ENCODE measurements at places on chromosomes 6 and 20. TPM values are rescaled to one million over a fixed set of nuclear protein-coding genes. Genes with fewer than 3 reads are reported as not detected.

DNA sequence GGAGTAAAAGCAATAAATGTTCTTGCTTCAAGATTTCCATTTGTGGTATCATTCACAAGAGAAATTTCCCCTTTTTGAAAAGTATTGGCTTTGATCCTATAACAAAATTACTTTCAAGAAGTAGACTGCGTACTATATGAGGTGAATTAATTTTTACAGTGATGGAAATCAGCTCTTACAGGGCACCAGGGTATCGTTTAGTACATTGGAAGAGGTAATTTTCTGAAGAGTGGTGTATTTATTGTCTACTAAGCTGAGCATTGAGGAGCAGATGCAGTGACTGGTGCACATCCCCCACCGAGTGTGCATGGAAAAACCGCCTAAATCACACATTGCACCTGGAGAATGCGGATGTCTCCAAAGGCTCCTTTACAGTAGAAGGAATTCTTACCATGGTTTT, 209.5 kb downstream of the SAMD5 start:
- H3K27ac ChIP-seq = no peak overlapping the region
- peaks cover 5% of the 10 kb centered on the region for H3K36me3 ChIP-seq
- no peak for DNase-seq
- H3K4me1 ChIP-seq = no peaks in the 10 kb centered on the region
- H3K27me3 ChIP-seq = no peaks in the 10 kb centered on the region
- no peak overlapping the region for H3K4me3 ChIP-seq

DNA sequence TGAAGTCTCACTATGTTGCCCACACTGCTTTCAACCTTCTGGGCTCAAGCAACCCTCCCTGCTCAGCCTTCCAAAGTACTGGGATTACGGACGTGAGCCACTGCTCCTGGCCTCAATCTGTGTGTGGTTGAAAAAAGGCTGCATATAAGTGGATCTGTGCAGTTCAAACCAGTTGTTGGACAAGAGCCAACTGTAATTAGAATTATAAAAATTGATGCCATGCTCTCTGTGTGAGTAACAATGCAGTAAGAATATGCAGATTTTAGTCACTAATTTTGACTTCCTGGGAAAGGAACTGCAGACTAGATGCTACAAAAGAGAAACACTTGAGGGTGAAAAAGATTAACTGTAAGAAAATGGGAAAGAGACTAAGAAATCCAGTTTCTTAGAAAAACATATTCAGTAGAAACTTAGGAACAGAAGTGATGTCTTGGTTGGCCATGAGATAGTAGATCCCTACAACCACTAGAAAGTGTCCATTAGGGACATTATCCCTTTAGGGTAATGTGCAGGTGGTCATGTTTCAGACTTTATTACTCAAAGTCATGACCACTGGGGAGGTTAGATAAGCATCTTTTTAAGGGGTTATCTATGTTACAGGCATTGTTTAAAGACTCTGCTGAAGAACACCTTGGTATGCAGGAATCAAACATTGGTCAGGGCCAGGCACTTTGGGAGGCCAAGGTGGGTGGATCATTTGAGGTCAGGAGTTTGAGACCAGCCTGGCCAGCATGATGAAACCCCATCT, 26.3 kb downstream of the ITCH start:
- H3K36me3 ChIP-seq = peaks cover 5% of the 10 kb centered on the region
- H3K4me3 ChIP-seq = no peak overlapping the region
- peaks cover 5% of the 10 kb centered on the region for H3K4me1 ChIP-seq
- no peak overlapping the region for H3K27ac ChIP-seq

Gene ADGRG6
- total RNA-seq = 8.8 TPM

DNA sequence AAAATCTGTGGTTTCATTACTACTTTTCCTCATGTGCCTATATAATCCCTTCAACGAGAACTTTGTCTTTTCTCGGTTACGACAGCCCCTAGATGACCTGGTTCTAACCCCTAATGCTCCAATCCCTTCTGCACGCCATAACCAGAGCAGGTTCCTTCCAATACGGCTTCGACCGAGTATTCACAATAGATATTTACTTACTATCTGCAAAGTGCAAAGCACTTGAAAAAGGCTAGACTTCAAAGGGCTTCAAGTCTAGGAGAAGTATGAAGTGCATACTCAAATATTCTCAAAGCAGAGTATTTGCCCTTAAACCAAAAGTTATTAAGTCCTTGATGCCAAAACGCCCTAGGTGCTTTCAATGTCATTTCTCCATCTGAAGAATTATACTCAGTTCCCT, 63.4 kb upstream of the NHSL1 start:
- H3K27ac ChIP-seq = no peak overlapping the region
- H3K4me3 ChIP-seq = no peak overlapping the region
- no peak for DNase-seq
- H3K27me3 ChIP-seq = no peaks in the 10 kb centered on the region

Gene CHMP4B
- 117 TPM for total RNA-seq

DNA sequence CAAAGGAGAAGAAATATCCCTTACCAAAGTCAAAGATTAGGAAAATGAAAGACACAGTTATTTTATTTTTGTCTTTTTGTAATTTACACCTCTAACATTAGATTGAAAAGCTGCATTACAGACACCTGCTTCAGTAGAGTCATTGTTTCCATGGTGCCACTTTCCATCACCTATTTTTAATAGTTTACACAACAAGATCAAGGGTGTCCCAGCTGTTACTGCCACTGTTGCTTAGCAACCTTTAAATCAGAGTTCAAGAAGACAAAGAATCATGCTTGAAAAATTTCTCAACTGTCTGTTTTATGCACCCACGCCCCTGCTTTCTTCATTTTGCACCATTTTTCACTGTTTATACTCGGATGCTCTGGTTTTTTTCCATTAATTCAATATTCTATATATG, 668.2 kb upstream of the GJE1 start:
- no peaks in the 10 kb centered on the region for H3K36me3 ChIP-seq
- H3K4me3 ChIP-seq = no peak overlapping the region
- H3K27me3 ChIP-seq = no peaks in the 10 kb centered on the region
- no peak overlapping the region for H3K27ac ChIP-seq
- peaks cover 3% of the 10 kb centered on the region for H3K4me1 ChIP-seq
- DNase-seq = no peak

Gene LGSN
- not detected for total RNA-seq

Gene FABP7
- 3.6 TPM for total RNA-seq

DNA sequence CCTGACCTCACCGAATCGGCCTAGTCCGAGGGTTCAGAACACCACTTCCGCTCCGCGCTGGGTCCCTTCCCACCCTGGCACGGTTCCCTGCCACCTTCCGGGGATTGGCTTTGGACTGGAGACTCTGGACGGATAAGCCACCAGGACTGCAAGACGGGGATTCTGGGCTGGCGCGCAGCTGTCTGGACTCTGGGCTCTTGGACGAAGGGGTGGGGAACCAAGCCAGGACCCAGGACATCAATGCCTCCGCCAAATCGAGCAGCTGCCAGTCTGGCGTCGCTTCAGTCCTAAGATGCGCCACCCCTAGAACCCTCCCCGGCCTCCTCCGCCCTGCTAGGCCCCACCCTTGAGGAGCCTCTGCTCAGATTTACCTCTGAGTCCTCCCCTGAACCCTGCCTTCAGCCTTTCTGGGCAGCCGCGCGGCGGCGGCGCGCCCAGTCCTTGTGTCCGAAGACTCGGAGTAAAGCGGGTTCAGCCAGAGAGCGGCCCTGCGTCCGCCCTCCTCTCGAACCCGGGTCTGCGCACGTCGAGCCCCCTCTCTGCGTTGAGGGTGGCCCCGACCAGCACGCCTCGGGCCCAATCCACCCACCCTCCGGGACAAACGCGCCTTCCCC, 1.2 kb downstream of the KCNK17 start:
- peaks cover 18% of the 10 kb centered on the region for H3K27me3 ChIP-seq
- H3K4me3 ChIP-seq = peak overlapping the region; percentile 90
- H3K27ac ChIP-seq = no peak overlapping the region
- peaks cover 35% of the 10 kb centered on the region for H3K4me1 ChIP-seq

- H3K4me1 ChIP-seq = no peaks in the 10 kb centered on the region
- H3K36me3 ChIP-seq = no peaks in the 10 kb centered on the region
- no peak for DNase-seq
- no peaks in the 10 kb centered on the region for H3K27me3 ChIP-seq
- H3K4me3 ChIP-seq = no peak overlapping the region
Measured at GRCh38 chr6:15586503-15586902, 76.3 kb downstream of the DTNBP1 start.

DNA sequence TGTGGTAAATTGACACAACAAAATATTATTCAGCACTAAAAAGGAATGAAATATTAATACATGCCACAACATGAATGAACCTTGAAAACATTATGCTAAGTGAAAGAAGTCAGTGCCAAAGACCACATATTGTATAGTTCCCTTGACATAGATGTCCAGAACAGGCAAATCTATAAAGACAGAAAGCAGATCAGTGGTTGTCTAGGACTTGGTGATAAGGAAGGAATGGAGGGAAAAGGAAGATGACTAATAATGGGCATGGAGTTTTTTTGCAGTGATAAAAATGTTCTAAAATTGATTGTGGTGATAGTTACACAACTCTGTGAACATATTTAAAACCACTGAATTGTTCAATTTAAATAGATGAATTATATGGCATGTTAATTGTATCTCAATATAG, 32.5 kb downstream of the TBX18 start:
- peaks cover 3% of the 10 kb centered on the region for H3K36me3 ChIP-seq
- H3K4me1 ChIP-seq = no peaks in the 10 kb centered on the region
- no peak overlapping the region for H3K27ac ChIP-seq
- H3K4me3 ChIP-seq = no peak overlapping the region
- no peaks in the 10 kb centered on the region for H3K27me3 ChIP-seq

Gene WFDC10B
- not detected for total RNA-seq

Gene REV3L
- 19.7 TPM for total RNA-seq

Gene CD24
- total RNA-seq = 796 TPM

- DNase-seq = no peak
- peaks cover 8% of the 10 kb centered on the region for H3K27me3 ChIP-seq
- H3K27ac ChIP-seq = no peak overlapping the region
- H3K4me1 ChIP-seq = no peaks in the 10 kb centered on the region
- no peak overlapping the region for H3K4me3 ChIP-seq
Measured at GRCh38 chr20:57404006-57404405, 12.8 kb downstream of the RBM38 start.

GRCh38 chr20:38604873-38605303, 3.3 kb downstream of the ARHGAP40 start:
- H3K4me1 ChIP-seq = peaks cover 29% of the 10 kb centered on the region
- H3K27ac ChIP-seq = no peak overlapping the region
- peaks cover 11% of the 10 kb centered on the region for H3K36me3 ChIP-seq
- H3K4me3 ChIP-seq = no peak overlapping the region
- H3K27me3 ChIP-seq = peaks cover 11% of the 10 kb centered on the region

DNA sequence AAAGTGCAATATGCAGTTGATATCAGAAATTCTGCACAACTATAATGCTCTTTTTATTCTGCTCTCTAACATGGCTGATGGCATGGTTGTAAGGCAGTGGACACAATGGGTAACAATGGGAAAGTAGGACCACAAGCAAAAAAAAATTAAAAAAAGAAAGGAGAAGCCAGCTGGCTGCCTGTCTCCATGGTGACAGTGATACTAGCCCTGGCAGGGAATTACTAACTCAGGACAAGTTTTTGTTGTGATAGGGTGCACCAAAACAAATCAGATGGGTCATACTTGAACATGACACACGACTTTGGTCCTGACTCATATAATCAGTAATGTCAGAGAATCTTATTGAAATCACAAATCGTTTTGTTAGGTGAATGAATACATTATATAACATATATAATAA, 169.4 kb downstream of the TRDN start:
- no peak overlapping the region for H3K27ac ChIP-seq
- no peak for DNase-seq
- H3K4me1 ChIP-seq = peaks cover 12% of the 10 kb centered on the region
- H3K36me3 ChIP-seq = peaks cover 3% of the 10 kb centered on the region
- H3K4me3 ChIP-seq = no peak overlapping the region

GRCh38 chr20:54083459-54083858, 13.1 kb upstream of the BCAS1 start:
- H3K36me3 ChIP-seq = no peaks in the 10 kb centered on the region
- no peak overlapping the region for H3K27ac ChIP-seq
- no peak for DNase-seq
- H3K4me1 ChIP-seq = peaks cover 4% of the 10 kb centered on the region
- no peak overlapping the region for H3K4me3 ChIP-seq

DNA sequence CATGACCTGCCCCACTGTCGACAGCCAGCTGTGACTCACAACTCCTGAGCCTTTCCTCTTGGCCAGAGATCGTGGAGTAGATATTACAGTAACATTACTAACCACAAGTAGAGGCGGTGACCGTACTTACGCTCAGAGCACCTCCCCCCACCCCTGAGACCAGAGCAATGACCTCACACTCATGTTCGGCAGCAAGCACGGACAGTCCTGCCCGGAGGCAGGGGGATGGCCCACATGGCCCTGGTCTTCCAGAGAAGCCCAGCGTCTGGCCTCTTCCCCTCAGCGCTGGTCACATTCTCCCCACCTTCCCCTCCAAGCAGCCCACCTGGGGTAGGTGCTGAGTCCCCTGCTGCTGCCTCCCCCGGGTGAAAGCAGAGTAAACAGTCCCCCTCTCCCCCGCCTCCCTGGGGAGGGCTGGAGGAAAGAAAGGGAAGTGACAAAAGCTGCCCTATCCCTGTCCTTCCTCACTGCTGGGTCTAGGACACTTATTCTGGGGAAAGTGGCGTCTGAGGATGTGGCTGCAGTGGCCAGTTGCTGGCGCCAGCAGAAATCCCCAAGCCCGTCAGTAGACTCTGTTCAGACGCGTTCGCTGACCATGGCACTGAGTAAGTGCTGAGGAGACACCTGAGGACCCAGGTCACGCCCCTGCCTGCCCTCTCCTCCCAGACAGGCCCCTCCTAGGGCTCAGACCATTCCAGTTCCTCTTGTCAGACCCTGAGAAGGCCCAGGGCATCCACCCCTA, 68.5 kb downstream of the MRPL14 start:
- no peaks in the 10 kb centered on the region for H3K36me3 ChIP-seq
- peaks cover 17% of the 10 kb centered on the region for H3K27me3 ChIP-seq
- DNase-seq = no peak
- H3K4me3 ChIP-seq = no peak overlapping the region
- H3K27ac ChIP-seq = no peak overlapping the region

Gene GGTLC1
- not detected for total RNA-seq

DNA sequence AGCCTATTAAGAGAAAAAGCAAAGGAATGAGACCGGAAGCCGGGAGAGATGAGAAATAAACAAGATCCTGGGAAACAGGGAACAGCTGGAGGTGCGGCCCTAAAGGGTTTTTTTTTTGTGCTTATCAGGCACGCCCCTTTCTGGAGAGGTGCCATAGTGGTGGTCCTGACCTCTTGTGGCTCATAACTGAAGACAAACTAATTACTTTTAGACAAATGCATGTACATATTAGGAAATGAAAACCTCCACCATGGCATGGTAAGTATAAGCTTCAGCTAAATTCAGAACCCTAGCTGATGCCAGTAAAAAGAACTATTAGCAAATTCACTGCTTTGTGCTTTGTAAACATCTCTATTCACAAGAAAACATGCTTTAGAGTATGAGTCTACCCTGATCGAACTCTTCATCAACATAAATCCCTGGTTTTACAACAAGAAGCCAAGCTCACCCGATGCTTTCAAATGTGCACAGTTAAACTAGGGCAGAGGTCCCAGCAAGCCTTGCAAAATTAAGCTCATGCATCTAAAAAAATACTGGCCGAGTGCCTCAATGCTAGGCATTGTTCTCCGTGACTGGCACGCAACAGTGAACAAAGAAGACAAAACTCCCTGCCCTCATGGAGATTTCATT, 96.4 kb upstream of the MRPS10 start:
- H3K4me3 ChIP-seq = no peak overlapping the region
- peaks cover 7% of the 10 kb centered on the region for H3K27me3 ChIP-seq
- no peak overlapping the region for H3K27ac ChIP-seq
- peaks cover 7% of the 10 kb centered on the region for H3K36me3 ChIP-seq
- H3K4me1 ChIP-seq = peaks cover 25% of the 10 kb centered on the region

GRCh38 chr6:123635567-123635966, 1.2 kb downstream of the TRDN start:
- H3K4me1 ChIP-seq = peaks cover 4% of the 10 kb centered on the region
- no peak for DNase-seq
- no peak overlapping the region for H3K27ac ChIP-seq
- no peak overlapping the region for H3K4me3 ChIP-seq

All from endothelial cell (in vitro differentiated cells).